ENCODE measurements at places on chromosomes 4 and X.

GRCh38 chr4:42104521-42104920, 47.9 kb downstream of the BEND4 start:
- DNase-seq, result peak; percentile 46

DNA sequence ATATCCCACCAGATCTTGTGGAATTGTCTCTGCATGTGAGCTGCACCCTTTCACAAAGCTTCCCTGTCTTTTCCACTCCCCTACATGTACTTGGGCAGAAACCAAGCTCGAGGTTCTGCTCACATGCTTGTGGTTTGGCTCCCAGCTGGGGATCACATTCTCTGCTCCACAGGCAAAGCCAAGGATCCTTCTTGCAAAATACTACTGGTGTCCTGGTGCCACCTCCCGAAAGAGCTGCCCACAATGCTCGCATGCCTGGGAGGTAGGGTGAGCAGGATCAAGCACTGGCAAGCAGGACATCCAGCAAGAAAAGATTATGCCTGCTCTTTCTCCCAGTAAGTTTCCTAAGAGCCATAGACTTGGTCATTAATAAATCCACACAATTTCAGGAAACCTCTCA, 45.1 kb upstream of the PPARGC1A start:
- peak; percentile 77 for DNase-seq

DNA sequence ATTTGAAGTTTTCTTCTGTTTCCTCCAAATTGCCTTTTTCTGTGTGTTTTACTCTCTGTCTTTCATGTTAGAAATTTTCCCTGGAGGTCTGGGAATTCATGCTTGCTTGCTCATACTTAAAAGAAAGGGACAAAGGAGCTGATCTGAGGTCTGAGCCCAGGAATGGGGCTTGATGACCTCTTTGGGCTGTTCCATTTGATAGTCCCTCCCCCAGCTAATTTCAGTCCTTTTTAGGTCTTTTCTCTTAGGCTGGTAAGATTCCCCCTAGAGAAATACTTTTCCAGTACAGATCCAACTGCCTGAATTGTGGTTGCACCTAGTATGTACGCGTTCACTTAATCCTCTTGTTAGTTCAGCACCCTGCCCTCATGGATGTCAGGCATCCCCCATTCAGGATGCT, 5.5 kb upstream of the PIGA start:
- no peak for DNase-seq

GRCh38 chrX:153515435-153515834, 2.0 kb upstream of the ATP2B3 start:
- DNase-seq, result no peak

DNA sequence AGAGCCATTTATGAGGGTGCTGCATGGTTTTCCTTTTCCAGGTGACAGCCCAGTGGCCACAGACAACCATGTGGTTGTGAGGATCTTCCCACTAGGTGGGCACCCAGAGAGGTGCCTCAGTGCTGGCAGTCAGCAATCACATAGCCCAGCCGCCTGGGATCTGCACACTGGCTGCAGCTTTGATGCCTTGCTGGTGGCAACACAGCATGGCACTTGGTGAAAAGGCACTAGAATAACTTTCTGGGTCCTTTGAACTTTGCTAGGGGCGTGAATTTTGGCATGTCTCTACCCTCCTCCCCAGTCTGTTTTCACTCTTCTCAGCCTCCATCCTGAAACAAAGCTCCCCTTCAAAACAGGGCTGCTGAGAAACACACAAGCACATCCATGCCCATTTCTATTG, 108.8 kb upstream of the RPL34 start:
- DNase-seq, result no peak

GRCh38 chrX:136061286-136061685, 76.1 kb downstream of the SLC9A6 start:
- DNase-seq, result no peak
